Activated CD4-positive, alpha-beta T cell treated with anti-CD3 and anti-CD28 coated beads, Interleukin-2, amount 50 U/mL, for 48 hours (primary cell): ENCODE measurements at places on chromosomes 2 and 18.

- DNase-seq: no peak
These were observed 206.2 kb downstream of the RTP5 start for GRCh38 chr2:242075696-242076095.

DNA sequence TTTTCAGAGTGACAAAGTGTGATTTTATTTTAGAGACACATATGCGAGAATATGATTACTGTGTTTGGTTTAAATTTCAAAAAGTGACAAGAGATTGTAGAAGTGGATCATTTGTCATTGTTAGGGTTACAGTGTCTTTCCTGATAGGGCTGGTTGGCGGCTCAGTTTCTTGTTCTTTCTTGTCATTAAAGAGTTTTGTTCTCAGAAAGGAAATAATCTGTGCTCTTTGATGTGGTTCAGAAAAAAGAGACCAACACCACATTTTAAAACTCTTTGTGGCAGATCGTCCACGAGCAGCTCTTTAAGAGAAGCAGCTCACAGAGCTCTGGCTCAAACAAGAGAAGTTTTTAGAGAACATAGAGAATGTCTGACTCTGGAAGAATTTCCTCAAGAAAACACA, 45.6 kb upstream of the ZNF532 start:
- no peak for DNase-seq

DNA sequence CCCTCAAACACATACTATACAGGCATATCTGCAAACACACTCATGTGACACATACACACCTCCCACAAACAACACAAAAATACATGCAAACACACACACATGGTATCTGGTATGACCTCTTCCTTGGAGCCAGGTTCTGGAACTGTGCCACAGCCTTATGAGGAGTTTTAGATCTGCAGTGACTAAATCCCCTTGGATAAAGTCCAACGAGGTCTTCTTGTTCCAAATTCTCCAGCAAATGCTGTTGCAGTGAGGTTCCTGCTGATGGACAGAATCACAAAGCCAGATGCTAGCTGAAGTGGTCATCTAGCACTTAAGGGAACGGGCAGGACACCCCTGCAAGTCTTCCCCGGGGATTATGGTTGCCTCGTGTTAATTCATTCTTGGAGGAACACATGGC, 54.5 kb upstream of the DAPL1 start:
- DNase-seq: no peak

DNA sequence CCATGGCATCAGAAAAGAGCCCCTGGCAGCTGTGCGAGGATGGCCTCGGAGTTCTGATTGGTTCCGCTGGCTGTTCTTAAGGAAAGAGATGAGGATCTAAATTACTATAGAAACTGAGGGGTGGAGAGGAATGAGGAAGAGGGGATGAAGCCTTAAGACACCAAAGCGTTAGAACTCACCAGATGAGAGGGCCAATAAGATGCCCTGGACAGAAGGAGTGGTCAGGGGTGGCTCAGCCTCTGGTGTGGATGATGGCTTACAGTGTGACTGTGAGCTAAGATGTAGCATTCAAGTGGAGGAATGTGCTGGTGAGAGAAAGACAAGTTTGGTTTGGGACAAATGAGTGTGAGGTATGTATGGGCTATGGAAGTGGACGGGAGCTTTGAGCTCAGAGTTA, 97.8 kb downstream of the ZFP36L2 start:
- DNase-seq: no peak

GRCh38 chr18:76450452-76451395, 44.3 kb downstream of the ZNF516 start:
- peak; percentile 26 for DNase-seq

DNA sequence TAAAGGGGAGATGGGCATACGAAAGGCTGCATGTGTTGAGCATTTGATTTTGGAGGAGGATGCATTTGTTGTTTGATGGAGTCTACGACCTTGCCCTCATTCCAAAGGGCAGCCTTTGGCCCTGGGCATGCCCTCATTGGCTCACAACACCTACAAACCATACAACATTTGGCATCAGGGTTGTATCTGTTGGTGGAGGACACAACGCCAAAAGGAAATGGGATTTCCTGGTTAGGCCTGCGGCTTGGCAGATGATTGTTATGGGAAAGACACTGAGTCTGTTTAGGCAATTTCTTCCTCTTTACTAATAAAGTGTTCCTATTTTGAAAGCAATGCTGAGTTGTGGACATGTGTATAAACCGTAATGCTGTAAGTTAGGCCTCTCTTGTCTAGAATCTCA, 246.9 kb downstream of the LDLRAD4 start:
- DNase-seq: no peak

GRCh38 chr2:76721226-76721625, 801.0 kb downstream of the LRRTM4 start:
- no peak for DNase-seq

DNA sequence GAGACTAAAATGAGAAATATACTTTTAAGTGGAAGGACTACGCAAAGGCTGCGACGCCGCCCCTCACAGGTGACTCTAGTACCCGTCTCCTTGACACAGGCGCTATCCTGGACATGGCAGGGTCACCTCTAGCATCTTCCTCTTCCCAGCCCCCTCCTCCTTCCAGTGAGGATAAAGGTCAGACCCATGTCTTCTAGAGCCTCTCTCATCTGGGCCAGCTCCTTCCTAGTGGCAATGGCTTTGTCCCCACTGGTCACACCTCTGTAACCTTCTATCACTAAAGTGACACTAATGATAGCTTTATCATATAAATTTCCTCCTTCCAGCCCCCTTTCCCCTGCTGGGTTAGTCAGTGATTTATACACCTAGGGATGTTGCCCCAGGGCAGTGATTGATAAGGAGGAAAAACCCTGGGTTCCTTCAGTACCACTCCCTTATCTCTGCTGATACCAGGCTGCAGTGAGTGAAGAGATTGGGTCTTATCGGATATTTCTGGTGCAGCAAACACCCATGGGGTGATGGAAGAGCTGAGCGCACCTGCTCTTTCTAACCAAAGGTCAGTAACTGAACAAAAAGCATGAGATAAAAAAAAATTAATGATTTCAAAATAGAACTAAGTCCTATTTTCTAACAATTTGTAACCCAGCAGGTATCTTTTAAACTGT, 62.0 kb upstream of the FZD5 start:
- no peak for DNase-seq

DNA sequence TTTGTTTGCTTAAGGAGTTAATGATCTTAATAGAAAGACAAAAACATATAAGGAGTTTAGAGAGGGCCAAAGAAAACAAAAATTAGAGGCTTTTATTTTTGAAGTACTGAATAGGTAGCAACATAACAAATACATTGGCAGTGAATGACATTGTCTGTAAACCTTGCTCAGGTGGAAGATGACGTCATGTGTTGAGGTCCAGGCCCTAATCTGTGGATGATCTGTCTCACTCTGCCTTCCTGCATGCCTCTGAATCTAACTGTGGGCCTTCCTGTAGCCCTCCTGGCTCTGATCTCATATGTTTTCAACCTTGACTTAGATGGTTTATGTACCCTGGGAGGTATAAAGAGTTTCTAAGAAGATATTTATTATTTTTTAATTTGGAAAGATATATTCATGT, 58.1 kb upstream of the DYNAP start:
- no peak for DNase-seq

DNA sequence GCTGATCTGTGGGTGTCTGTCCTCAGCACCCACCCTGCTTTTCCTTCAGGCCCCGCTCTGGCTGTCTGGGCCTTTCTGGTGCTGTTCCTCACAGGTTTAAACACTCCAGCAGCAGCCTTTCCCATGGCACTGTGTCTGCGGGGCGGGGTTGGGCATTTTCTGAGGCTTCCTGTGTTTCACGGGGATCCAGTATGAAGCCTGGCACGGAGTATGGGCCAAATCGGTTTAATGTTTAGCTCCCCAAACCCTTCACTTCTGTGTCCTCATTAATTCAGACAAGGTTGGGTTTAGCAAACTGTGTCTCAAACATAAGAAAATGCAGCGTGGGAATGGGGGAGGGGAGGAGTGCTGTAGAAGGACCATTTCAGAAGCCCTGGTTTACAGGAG, 44.9 kb downstream of the HPCAL1 start:
- DNase-seq: no peak

GRCh38 chr2:233791151-233791882, 13.2 kb downstream of the MROH2A start:
- no peak for DNase-seq

- DNase-seq: no peak
These were observed 592.3 kb upstream of the ID2 start for GRCh38 chr2:8089596-8089995.

GRCh38 chr2:99554238-99554637, 64.4 kb upstream of the REV1 start:
- no peak for DNase-seq

- no peak for DNase-seq
These were observed 105.6 kb downstream of the FEZ2 start for GRCh38 chr2:36492216-36492945.

DNA sequence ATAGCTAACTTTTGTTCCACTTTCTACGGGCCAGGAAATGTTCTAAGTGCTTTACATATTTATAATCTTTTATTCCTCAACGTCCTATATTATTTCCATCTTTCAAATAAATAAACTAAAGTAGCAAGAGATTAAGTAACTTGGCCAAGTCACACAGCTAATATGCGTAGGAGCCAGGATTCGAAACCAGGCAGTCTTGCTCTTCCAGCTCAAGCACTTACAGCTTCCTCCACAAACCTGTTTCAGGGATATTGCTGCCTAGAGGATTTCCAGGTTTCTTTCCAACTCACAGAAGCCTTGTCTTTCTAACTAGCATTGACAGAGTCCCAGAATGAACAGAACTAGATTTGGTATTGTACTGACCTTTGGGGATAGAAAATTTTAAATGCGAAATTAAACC, 102.5 kb downstream of the FIGN start:
- no peak for DNase-seq

DNA sequence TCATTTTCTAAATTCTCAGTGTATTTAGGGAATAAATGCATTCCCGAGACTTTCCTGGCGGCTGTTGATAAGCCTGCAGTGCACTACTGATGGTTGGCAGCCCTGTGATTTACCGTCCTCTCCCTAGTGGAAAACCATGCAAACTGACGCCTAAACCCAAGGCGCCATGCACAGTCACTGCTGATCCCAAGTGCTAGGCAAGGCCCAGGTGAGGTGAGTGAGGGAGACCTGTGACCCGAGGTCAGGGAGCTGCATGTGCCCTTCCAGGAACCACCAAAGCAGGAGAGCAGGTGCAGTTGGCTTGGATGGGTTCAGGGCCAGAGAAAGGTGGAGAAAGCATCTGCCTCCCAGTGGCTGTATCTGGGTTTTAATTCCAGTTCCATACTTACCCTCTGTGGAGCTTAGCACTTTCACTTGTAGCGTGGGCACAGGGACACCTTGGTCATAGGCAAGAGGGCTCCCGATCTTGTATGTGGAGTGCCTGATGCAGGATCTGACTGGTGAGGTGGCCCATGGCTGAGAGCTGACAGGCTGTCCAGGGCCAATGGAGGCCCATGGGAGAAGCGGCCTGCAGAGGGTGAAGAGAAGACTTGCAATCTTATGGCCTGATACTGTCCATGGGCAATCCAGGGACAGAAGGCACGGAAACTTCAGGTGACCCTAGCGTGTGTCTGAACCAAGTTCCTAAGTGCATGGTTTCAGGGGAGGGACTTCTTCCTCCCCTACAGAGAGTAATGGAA, 131.3 kb downstream of the SH3RF3 start:
- no peak for DNase-seq

DNA sequence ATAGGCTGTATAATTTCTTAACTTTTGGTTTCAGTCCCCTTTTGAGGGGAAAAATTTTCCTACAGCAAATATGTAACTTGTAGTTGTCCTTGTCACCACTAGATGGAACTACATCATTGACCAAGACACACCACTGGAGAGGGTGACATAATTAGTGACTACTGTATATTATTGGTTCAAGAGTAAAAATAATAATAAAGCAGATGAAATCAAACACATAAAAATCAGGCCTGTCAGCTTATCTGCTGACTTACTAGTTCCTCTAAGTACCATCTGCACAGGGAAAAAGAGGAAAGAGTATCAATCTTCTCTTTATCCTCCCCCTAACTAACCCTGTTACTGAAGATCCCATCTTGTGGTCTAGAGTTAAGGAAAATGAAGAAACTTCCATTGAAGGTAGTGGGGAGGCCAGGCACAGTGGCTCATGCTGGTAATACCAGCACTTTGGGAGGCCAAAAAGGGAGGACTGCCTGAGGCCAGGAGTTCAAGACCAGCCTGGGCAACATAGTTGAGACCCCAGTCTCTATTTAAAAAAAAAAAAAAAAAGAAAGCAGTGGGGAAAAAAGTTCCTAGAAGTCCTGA, 29.6 kb upstream of the ENOSF1 start:
- DNase-seq: no peak

DNA sequence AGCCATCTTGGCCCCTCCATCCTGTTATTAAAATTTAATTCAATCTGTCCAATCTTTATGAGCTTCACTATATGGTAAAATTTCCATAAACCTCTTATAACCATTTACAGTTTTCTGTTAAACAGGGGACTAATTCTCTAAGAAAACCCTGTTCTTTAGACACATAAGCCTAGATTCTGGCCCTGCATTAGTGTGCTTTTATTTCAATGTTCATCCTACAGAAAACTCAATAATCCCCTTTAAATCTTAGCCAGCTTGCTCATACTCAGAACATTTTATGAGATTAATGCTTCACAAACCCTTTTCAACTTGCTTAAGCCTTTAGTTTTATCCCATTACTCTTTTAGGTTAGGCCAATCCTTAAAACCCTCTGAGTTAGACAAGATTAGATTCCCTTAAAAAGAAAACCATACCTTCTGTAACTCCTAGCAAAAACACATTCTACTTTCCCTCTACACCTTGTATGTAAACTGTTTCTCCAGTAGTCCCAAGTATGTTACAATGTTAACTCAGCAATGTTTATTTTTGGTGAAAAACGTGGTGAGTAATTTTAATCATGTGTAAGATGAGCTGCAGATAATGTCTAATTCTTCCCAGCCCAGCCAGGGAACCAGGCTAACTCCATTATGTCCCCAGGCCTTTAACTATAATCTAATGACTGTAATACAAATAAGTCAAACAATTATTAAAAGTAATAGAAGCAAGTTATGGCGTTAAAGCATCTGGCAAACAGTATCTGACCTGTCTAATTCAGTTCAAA, 1953.4 kb upstream of the LRRTM1 start:
- DNase-seq: no peak

- DNase-seq: no peak
These were observed 855.1 kb upstream of the ACVR2A start for GRCh38 chr2:146989741-146990140.

GRCh38 chr2:48768669-48769068, 13.1 kb upstream of the LHCGR start:
- DNase-seq: no peak

DNA sequence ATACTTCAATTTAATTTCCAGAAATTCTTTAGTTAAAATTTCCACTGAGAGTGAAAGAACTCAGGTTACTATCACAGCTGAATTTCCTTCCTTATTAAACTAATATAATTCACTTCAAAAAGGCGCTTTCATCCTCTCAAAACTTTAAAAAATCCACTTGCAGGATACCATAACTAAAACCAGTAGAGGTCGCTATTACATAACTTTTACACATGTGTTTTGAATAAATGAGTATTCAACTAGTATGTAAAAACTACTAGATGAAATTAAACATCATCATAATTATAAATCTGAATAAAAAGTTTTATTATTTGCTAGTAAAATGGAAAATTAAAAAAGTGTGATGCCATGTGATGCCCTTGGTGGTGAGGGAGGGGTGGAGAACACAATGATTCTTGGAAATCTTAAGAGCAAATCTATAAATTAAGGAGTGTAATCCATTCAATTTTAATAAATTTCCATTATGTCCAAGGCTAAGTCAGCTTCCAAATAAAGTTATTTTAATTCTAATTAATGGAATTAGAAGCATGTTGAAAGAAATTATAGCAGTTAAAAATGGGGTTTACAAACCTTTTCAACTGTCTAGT, 61.4 kb downstream of the SOS1 start:
- no peak for DNase-seq

GRCh38 chr2:84901593-84902120, 3.8 kb upstream of the TMSB10 start:
- no peak for DNase-seq

- no peak for DNase-seq
These were observed 102.4 kb downstream of the ACKR3 start for GRCh38 chr2:236671896-236672562.
